ENCODE measurements at places on chromosomes 3 and 15.

DNA sequence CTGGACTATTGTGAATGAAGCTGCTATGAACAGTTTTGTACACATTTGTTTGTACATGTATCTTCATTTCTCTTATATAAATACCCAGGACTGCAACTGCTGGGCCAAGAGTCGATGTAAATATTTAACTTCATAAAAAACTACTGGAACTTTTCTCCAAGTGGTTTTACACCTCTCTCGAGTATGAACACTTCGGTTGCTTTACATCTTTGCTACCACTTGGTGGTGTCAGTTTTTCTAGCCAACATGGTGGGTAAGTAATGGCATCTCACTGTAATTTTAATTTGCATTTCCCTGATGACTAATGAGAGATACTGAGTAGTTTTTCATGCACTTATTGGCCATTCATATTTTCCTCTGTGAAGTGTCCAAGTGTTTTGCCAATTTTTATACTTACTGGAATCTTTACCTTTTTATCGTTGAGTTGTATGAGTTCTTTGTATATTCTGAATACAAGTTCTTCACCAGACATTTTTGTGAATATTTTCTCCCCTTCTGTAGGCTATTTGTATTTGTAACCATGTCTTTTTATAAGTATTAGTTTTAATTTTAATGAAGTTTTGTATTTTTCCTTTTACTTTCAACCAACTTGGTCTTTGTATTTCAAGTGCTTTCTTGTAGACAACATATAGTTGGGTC is 44.4 kb downstream of the PCOLCE2 start:
- peak; percentile 72 for DNase-seq

GRCh38 chr3:99708207-99708745 is 69.9 kb downstream of the COL8A1 start:
- no peak for DNase-seq

DNA sequence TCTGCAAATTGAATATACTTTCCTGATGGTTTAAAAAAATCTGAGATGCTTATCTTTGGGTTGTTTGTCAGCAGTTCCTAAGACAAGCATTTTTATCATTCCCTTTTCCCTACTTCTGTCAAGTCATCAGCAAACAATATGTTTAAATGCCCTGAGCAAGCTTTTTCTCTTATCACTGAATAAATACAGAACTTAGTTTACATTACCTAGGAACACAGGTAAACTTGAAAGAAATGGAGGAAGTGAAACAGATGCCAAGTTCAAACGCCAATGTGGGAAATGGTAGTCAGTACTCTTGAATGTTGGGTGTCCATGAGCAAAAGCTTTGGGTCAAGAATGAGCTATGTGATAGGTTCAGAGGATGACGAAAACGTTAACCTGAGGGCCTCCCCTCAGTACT is 17.2 kb upstream of the TCAIM start:
- DNase-seq, result no peak

GRCh38 chr3:160564258-160564911 is 986 bp downstream of the KPNA4 start:
- peak; percentile 48 for DNase-seq

DNA sequence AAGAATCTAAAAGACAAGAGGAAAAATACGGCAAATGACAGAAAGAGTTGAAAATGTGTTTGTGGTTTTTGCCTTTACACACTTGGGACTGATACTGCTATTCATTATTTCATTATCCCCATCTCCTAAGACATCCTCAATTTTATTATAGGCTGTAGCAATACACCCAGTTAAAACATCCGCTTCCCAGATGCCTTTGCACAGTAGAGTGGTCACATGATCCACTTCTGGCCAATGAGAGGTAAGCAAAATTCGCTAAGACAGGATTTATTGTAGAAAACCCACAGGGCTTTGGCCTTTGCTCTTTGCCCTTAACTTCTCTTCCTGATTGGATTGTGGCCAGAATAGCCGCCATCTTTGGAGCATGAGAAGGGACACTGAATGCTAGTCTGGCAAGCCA is 53.2 kb upstream of the BOC start:
- DNase-seq, result no peak

- DNase-seq, result no peak
Measured at GRCh38 chr15:57604507-57604906, 12.8 kb downstream of the MYZAP start.

- DNase-seq, result no peak
Measured at GRCh38 chr3:29408676-29409075, 127.8 kb downstream of the RBMS3 start.

- DNase-seq, result no peak
Measured at GRCh38 chr15:99997112-99997651, 263.9 kb upstream of the LYSMD4 start.

DNA sequence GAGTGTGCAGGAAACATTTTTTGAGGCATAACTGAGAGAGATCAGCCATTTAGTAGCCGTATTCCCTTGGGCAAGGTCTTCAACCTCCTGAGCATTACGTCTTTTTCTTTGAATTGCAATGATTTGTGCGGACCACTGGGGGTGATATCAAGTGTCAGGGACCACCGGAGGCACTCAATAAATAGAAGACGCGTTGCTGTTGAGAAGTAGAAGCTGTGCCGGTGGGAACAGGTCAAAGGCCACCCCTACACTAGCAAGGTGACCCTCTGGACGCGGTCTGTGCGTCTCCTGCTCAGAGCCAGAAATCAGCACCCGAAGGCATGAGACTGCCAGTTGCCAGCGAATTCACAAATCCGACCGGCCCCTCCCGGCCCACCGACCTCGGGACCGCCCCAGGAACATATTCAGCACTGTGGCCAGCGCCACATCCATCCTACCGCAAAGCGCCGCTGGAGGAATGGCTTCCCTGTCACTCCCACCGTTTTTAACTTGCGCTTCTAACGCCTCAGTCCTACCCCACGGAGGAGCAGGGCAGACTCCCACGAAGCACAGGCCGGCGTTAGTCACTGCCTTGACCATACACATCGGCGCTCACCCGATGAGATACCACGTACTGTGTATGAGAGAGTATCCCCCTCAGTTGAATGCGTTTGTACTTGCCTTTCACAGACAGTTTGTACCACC is 1.4 kb upstream of the GHSR start:
- peak; percentile 90 for DNase-seq

DNA sequence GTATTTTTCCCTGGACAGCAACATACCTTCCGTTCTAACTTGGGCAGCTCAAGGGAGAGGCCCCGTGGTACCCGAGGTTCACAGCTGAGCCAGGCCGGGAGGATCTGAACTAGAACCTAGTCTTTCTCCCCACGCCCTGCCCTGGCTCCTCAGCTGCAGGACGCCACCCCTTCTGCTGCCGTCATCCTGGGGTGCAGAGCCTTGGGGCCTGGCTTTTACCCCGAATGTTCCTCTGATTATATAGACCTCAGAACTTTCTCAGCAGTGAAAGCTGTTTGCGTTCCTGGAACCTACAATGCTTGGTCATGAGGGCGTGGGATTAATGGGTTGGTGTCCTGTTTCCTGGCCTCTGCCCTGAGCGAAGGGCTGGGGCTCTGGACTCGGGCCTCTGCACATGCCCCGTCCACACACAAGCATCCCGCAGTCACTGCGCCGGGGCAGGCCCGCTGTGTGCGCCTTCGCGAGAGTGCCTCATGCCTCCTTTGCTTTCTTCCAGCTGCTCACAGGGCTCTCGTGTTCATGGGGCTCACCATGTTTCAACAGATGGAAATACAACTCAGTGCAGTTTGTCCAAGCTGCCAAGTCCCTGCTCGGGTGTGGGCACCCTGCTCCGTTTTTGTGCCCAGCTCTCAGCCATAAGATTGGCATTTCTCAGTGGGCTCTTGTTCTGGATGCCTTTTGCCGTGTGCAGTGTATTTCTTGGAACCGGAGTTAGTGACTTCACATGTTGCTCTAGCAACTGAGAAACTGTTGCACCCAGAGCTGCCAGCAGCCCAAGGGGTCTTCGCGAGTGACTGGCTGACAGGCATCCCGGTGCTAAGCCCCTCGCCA is 20.4 kb downstream of the SYNM start:
- DNase-seq, result no peak

DNA sequence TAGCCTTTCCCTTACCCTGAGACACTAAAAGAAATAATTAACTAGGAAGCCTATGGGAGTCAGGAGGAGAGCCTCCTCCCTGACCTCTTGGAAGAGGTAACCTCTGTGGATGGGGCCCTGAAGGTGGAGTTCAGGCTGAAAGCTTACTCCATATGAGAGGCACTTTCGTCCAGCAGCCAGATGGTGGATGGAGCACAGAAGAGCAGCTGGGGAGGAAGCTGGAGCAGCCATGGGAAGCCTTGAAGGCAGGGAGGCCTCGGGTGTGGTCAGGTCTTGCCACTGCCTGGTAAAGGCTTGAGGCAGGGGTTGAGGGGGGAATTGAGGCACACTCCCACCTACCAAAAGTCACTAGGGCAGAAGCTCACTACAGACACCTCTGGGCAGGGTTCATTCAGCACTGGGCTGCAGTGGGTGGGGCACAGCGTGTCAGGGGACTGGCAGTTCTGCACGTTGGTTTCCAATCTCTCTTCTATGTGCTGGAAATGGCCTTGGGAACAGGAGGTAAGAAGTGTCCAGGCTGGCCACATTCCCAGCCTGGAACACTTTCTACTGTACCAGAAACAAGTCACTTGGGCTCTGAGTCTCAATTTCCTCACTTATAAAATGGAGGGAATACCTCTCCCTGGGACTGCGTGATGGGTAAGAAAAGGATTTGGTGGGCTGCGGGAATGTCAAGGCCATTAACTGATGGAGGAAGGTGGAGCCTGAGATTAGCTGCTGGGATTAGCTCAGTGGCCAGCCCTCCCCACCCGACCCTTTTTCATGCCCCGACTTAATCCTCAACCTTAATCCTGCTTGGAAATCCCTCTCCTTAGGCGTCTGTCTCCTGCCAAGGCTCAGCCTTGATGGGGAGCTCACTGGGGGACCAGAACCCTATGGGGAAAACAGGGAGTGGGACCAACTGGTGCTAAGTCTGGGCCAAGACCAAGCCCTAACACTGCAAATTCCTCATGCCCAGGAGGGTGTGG is 5.4 kb downstream of the PCBP4 start:
- no peak for DNase-seq

- DNase-seq, result no peak
Measured at GRCh38 chr15:78179906-78180305, 30.7 kb downstream of the IDH3A start.

- DNase-seq, result peak; percentile 70
Measured at GRCh38 chr3:17258823-17259436, 374.2 kb downstream of the PLCL2 start.

DNA sequence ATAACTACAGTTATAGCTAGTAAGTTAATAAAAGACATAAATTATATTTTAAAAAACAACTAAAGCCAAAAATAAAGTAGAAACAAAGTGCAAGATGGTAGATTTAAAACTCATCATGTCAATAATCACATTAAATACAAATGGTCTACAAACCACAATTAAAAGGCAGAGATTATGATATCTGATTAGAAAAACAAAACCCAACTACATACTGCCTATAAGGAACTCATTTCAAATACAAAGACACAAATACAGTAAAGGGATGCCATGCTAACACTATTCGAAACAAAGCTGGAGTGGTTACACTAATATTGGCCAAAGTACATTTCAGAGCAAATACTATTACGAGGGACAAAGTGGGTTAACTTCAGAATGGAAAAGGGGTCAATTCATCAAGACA is 426.5 kb downstream of the SHQ1 start:
- DNase-seq, result no peak

- DNase-seq, result no peak
Measured at GRCh38 chr3:99836681-99837080, 19.0 kb downstream of the CMSS1 start.

- DNase-seq, result no peak
Measured at GRCh38 chr15:68387381-68388143, 44.4 kb downstream of the ITGA11 start.

DNA sequence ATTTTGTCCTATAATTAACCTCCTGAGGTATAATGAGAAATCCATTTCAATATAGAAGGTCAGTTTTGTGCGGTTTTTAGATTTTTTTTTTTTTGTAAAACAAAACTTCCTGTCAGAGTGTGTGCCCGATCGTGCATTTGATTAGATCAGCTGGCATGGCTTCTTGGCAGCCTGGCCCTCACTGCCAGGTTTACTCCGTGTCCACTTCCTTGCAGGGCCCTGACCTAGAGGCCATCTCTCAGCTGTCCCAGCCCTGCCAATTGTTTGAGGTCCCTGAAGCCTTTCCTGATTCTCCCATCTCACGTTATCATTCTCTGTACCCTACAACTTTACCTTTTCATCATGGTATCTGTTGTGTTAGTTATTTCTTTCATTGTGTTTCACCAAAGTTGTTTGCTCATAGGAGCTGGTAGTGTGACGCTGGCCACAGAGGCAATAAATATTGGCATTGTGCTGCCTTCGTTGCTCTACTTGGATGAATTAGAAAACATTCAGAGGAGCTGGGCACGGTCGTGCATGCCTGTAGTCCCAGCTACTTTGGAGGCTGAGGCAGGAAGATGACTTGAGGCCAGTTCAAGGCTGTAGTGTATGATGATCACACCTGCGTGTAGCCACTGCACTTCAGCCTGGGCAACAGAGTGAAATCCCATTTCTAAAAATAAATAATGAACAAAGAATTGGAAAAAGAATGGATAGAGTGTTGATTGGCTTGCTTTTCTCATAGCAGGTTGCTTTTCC is 202.0 kb downstream of the GHSR start:
- no peak for DNase-seq

- DNase-seq, result no peak
Measured at GRCh38 chr15:40053831-40054604, 15.0 kb upstream of the SRP14 start.

DNA sequence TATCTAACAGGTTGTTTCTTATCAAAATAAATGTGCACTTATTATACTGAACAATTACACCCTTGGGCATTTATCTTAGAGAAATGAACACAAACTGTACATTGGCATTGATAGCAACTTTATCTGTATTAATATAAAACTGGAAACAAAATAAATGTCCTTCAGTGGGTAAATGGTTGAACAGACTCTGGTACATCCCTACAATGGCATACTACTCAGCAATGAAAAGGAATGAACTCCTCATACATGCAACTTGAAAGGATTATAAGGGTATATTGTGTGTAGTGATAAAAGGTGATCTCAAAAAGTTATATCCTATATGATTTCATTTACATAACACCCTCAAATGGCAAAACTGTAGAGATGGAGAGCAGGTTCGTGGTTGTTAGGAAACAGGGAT is 23.7 kb upstream of the DLG1 start:
- DNase-seq, result no peak

GRCh38 chr15:82831894-82832600 is 22.6 kb downstream of the WHAMM start:
- DNase-seq, result no peak

- no peak for DNase-seq
Measured at GRCh38 chr3:107699682-107700081, 176.9 kb downstream of the BBX start.

DNA sequence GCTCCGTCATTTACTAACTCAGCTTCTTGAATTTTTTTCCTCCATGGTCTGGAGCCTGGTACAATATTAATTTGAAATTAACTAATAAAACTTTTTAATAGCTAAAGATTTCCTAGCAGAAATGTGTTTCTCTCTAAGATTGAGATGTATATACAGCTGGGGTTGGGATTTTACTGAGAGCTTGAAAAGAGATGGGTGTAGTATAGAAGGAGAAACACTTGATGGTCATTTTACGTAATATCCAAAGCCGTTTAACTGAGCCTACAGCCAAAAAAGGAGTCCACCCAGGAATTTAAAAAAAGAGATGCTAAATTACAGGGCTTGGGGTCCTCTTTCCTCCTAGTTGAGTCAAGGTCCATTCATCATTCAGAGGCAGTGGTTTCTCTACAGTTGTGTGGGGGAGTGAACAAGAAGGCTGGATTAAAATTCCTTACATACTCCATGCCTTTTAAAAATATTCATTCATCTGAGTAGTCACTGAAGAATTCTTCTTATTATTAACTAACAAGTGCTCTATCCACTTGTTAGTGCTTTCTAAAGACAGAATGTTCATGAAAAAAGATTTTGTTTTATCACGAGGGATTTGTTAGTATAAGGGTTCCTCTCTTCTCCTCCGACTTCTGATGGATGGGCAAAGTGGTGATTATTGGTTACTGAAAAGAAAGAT is 255.3 kb upstream of the IL12A start:
- DNase-seq, result no peak
